ENCODE measurements at places on chromosomes 1 and 21.

GRCh38 chr1:220956501-220957232 lies 77.4 kb downstream of the HLX start:
- DNase-seq = no peak

- no peak for DNase-seq
These were observed 101.9 kb downstream of the ZNF644 start for GRCh38 chr1:90919900-90920299.

- DNase-seq = peak; percentile 56
These were observed 33.6 kb downstream of the SPAG17 start for GRCh38 chr1:118151312-118151937.

GRCh38 chr1:17212009-17212408 lies 7.1 kb downstream of the PADI1 start:
- DNase-seq = no peak

DNA sequence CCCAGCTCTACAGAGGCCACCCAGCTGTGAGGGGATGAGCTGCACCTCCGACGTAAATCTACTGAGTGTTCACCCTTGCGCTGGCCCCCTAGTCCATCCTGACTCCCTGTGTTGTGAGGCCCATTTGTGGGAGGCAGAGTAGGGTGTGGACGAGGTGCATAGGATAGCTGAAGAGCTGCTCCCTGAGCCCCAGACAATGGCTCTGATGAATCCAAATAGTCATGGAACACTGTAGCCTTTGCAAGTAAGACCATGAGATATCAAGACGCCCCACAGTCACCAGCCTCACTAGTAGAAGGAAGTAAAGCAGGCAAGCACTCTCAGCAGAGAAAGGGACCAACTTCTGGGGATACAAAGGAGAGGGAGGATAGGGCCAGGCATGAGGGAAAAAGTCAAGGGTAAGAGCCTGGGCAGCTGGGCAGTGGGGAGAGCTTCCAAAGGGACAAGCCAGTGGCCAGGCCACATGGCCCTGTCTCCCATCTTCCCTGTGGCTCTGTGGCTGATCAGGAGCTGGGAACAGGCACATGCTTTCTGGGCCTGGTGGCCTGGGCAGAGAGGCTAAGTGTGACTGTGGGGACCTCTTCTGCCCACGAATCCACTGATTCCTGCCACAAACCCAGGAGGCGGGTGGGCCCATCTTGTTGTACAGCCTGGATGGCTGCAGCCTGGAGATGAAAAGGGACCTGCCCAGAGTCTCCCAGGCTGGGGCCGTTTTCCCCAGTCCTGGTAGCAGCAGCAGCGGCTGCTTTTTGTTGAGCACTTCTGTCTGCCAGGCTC lies 55.5 kb upstream of the EPS8L3 start:
- no peak for DNase-seq

DNA sequence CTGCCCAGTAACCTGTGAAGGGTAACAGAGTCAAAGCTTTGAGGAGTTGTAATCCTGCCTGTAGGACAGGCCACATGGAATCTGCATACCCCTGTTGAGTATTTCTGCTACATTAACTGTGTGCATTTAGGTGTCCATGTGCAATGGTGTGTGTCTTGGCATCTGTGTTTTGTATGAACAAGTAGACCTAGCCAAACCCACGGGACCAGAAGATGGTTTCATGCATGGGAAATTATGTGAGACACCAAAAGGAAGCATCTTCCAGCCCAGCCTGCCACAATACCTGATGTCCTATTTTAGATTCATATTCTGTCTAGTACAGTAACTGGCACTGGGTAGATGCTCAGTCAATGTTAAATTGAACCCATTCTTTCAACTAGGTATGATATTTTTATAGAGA lies 70.8 kb upstream of the KCND3 start:
- no peak for DNase-seq

GRCh38 chr21:29105218-29105617 lies 25.2 kb upstream of the MAP3K7CL start:
- no peak for DNase-seq

DNA sequence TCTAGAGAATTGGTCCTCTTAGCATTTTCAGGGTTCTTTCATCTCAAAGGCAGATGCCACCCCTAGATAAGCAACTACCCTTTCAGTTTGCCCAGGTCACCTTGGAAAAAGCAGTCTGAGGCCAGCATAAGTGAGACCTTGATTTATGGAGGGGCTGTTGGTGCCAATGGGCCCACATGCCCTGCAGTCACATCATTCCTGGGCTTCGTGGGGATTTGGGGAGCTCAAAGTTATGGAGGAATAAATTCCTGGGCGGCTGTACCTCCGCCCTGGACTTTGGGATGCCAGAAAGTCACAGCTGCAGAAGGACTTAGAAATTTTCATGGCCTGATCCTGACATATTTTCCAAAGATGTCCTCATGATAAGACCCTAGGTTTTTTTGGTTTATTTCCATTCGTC lies 2.7 kb upstream of the SDHB start:
- no peak for DNase-seq

Measured in activated T-cell treated with anti-CD3 and anti-CD28 coated beads, Interleukin-2, amount 50 U/mL, for 48 hours (primary cell).